ENCODE measurements at places on chromosomes 1 and 21.

DNA sequence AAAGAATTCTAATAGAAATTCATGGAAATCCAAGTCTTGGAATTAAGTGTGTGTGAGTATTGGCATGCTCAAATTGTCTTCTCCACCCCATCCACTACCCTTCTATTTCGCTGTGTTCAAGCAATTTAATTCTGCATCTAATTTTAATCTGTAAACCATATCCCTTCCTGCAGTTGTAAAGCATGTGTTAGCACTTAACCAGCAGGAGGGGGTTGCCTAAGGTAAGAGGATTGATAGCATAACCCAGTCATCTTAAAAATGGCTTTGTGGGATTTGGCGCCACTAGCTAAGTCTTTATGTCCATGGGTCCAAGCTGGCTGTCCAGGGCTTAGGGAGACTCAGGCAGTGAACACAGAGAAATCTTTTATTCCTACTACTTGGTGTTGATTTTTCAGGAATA lies 210.3 kb downstream of the PTPRC start:
- no peak for DNase-seq

GRCh38 chr21:15098908-15099307 lies 34.1 kb upstream of the NRIP1 start:
- no peak for DNase-seq

GRCh38 chr1:98749152-98749756 lies 87.7 kb downstream of the SNX7 start:
- DNase-seq = no peak

DNA sequence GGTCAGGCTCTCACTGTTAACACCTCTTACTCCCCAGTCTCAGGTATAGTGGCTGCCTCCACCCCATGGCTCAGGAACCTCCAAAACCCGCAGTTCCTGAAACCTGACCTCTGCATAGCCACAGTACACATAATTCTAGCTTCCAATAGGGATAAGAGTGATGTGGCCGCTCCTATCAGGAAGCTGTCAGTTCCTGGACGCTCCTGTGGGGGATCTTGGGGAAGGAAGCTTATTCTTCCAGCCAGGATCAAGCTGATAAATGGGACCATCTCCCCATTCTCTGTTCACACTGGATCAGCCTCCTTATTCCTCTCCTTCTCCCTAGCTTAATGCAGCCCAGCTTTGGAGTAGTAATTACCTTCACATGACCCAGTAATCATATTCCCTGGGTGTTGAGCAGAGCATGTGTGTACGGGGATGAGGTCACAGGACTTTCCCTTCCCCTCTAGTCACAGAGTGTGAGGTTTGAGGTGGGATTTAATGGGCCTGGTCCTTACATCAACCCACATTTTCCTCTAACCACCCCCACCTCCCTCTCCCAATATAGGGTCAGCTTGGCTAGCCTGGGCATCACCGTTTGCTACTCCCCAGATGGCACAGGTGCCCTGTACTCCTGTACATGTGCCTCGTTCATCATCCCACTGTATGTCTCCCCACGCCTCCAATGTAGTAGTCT lies 7.0 kb upstream of the POU3F1 start:
- DNase-seq = no peak

- DNase-seq = no peak
Observed at GRCh38 chr21:41775149-41775472, 8.3 kb upstream of the RIPK4 start.

GRCh38 chr21:16775076-16775475 lies 737.8 kb upstream of the CXADR start:
- DNase-seq = no peak

GRCh38 chr1:205711105-205712048 lies 31.1 kb upstream of the SLC45A3 start:
- no peak for DNase-seq

- no peak for DNase-seq
Observed at GRCh38 chr1:195053478-195053877, 1554.8 kb downstream of the KCNT2 start.

DNA sequence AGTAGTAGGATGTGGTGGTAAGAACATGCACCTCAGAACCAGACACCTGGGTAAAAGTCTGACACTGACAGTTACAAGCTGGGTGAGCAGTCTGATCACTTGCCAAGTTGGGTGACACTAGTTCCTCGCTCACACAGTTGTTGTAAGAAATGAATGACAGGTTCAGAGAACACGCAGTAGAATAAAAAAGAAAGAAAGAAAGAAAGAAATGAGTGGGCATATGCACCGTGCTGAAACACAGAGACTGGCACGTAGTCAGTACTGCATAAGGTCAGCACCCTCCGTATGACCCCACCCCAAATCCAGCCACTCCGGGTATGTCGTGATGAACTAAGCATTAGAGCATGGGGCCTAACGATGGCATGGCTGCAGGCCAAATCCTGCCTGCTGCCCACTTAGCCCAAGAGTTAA lies 90.6 kb downstream of the GLUL start:
- DNase-seq = no peak

GRCh38 chr1:5888606-5889211 lies 103.5 kb downstream of the NPHP4 start:
- no peak for DNase-seq

DNA sequence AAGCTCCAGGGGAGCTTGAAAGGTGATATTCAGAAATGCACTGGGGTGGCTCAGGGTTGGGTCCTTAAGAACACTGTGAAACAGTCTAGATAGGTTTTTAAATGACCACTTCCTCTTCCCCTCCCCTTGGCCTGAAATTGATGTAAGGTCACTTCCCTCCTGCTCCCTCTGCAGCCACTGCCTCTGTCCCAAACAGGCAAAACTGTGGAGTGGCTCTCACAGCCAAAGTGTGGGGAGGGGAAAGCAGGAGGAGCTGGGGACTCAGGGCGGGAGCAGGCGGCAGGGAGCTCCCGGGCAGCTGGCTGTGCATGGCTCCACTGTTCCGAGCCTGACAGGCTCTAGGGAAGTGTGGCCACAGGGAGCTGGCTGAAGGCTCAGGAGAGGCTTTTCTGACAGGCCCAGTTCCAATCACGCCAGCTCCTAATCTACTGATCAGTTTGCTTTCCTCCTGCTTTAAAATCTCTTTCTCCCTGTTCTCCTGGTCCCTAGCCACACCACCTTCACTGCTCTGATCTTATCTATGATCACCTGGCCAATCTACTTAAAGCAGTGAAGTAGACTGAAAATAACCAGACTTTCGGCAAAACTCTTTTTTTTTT lies 5.1 kb upstream of the CSRP1 start:
- DNase-seq = peak; percentile 84

DNA sequence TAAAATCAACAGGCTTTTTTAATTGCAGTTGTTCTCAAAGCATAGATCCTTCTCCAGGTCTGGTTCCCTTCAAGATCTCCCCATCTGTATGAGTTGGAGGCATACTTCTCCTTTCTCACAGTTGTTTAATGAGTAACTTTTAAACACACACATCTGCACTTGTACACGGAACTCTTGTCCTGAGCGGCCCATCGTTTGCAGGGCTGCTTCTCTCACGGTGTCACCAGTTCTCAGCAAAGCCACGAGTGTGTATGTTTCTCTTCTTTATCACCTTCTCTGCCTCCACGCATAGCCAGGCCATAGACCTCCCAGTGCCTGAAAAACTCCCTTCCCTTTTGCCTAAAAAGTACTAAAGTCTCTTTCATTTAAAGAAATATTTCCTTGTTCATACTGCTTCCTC lies 68.7 kb upstream of the ROR1 start:
- DNase-seq = no peak

- peak; percentile 79 for DNase-seq
Observed at GRCh38 chr21:42652527-42653230, 742 bp upstream of the PDE9A start.

- DNase-seq = no peak
Observed at GRCh38 chr1:11990303-11991032, 10.2 kb downstream of the MFN2 start.

- DNase-seq = no peak
Observed at GRCh38 chr1:225980005-225980836, 18.9 kb downstream of the SDE2 start.

GRCh38 chr1:109248797-109249629 lies at the start of gene CELSR2:
Gene CELSR2, plus strand, starts transcription at chr1:109249539. Its CDS starts 541 bp downstream, at chr1:109250080.
- no peak for DNase-seq

- no peak for DNase-seq
Observed at GRCh38 chr21:42905195-42905594, 12.1 kb downstream of the NDUFV3 start.

GRCh38 chr1:59243550-59243949 lies 53.3 kb upstream of the FGGY start:
- DNase-seq = no peak

GRCh38 chr1:24567792-24568388 lies 12.0 kb downstream of the NCMAP start:
- no peak for DNase-seq

DNA sequence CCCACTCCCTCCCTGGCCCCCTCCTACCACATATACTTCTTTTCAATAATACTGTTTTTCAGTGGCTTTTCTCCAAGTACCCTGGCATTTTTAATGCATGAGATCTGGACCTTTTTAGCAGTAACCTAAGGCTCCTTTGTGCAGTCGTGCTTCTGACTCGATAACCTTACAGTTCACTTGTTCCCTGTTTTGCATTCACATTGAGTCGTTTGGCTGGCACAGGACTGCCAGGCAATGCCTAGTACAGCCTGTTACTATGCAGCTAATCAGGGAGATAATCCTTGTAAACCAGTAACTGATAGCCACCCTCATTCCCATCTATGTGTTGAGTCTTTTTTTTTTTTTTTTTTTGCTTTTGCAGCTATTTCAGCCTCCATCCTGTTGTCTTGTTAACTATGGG lies 3.7 kb downstream of the ATP1B1 start:
- no peak for DNase-seq

- DNase-seq = no peak
Observed at GRCh38 chr1:246152986-246153431, 354.1 kb downstream of the SMYD3 start.

DNA sequence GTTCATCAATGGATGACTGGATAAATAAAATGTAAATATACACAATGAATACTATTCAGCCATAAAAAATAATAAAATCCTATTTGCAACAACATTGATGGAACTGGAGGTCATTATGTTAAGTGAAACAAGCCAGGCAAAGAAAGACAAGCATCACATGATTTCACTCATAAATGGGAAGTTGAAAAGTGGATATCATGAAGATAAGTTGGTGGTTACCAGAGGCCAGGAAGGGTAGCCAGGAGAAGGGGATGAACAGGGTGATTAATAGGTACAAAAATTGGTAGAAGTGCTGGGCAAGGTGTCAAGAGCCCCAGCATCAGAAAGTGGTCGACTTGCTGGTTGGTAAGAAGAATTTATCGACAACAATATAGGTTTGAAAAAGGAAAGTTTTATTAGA lies 1.3 kb upstream of the PARK7 start:
- no peak for DNase-seq

Measured in tibial artery (tissue), 4 donors.